ENCODE measurements at places on chromosomes 4 and X. TPM values are rescaled to one million over a fixed set of nuclear protein-coding genes. Genes with fewer than 3 reads are reported as not detected.

DNA sequence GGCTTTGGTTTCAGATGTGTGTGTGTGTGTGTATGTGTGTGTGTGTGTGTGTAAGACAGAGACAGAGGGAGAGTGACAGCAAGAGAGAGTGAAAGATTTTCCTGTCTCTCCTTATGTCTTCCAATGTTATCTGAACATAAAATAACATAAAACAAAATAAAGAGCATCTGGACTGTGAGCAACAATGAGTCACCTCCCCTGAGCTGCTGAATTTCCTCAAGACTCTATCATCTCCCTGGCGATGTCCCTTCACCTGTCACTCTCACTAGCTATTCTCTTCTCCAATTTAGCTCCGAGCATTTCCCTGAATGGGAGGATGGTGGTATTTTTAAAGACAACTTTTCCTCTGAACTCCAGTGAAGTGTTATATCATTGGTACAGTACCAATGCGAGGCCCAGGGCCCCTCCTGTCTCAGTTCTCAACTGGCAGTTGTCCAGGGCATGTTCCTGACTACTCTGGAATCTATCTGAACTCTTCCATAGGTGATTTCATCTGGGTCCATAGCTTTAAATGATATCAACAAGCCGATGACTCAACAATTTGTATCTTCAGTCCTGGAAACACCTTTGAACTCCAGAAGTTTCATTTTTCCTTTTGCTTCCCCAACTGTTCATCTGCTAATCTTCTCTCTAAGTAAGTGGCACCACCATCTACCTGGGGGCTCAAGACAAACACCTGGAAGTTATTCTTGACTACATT is 195.0 kb upstream of the CLNK start:
- no peak for DNase-seq

- DNase-seq, result no peak
Observed at GRCh38 chr4:152245680-152246079, 290.2 kb downstream of the FBXW7 start.

- peak; percentile 36 for DNase-seq
Observed at GRCh38 chr4:113908829-113909228, 70.6 kb downstream of the ARSJ start.

GRCh38 chr4:108453366-108453765 is 167.0 kb upstream of the RPL34 start:
- DNase-seq, result no peak

GRCh38 chr4:80197601-80198440 is 518 bp downstream of the PRDM8 start:
- no peak for DNase-seq

DNA sequence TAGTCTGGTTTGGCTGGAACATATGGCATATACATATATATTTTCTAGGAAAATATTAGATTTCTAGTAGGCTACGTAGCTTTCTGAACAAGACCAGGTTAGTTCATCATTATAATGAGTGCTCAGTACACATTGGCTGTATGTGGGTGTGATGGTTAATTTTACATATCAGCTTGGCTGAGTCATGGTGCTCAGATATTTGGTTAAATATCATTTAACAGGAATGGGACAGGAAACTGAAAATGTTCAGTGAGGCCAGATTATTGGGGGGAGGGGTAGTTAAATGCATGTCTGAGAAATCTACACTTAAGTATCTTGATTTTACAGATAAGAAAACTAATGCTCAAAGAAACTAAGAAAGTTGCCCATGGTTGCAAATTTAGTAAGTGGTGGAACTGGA is 160.1 kb downstream of the RBMX2 start:
- no peak for DNase-seq

- DNase-seq, result no peak
Observed at GRCh38 chr4:150581641-150582051, 305 bp upstream of the MAB21L2 start.

GRCh38 chr4:81667539-81667938 is 195.8 kb upstream of the RASGEF1B start:
- DNase-seq, result no peak

DNA sequence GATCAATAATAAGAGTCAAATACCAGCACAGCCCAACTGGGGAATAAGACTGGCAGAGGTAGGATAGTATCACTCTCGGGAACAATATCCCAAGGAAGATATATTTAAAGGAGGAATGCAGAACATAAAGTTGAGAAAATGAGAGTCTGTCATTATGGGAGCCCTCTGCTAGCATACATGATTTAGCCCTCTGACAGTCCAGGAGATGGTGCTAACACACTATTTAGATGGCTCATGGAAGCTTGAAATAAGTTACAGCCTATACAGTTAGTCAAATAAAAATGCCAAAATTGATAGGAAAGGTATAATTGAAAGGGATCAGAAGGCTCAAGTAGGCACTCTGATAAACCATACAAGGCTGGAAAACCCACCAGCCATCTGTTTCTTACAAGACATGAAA is 201.0 kb upstream of the NEIL3 start:
- no peak for DNase-seq

GRCh38 chr4:4247696-4248028 is 361 bp downstream of the TMEM128 start:
- DNase-seq, result no peak

GRCh38 chr4:16250661-16251365 is 24.5 kb upstream of the TAPT1 start:
- DNase-seq, result no peak

GRCh38 chr4:102533904-102534303 is 32.7 kb downstream of the NFKB1 start:
- no peak for DNase-seq

DNA sequence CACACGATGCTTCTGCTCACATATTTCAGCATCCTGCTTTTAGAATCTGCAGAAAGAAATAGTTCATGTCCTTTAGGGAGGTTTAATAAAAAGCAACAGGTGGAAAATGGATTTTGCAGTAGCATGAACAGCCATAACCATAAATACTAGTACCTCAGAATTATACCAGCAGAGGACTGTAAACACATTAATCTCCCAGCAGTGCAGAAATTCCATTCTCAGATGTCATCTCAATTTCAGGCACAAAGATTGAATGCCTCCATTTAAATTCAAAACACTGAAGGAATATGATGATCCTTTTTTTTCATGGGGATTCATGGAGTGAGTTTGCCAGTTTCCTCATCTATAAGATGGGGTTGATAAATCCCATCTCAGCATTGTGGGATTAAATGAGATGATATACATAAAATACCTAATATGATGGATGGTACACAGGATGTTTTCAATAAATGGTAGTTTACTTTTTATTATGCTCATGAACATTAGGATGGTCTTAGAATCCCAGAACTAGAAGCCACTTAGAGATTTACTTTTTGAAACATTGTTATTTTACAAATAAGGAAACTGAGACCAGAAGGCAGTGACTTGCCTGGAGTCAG is 566 bp upstream of the LIMCH1 start:
- DNase-seq, result no peak

- DNase-seq, result no peak
Observed at GRCh38 chr4:77845400-77845799, 17.2 kb upstream of the MRPL1 start.

DNA sequence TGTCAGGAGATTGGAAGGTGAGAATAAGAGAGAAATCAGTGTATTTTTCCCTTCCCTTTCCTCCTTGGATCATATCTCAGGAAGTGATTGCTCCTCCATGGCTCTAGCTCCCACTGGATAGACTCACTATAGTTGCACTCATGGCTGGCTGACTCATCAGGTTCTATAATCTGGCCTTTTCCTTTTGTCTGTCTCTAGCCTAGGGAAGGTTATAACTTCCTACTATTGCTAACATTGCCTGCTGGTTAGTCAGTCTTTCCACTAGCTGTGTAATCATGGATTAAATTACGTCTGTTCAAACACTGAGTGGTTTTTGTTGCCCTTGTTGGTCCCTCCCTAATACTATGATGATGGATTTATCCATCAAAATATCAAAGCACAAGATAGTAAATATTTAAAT is 195.5 kb upstream of the VEGFC start:
- no peak for DNase-seq

GRCh38 chrX:151359931-151360871 is 36.8 kb upstream of the VMA21 start:
- DNase-seq, result no peak

- DNase-seq, result no peak
Observed at GRCh38 chr4:53371049-53371448, 5.2 kb upstream of the SCFD2 start.

Gene NLGN4X
- total RNA-seq, result not detected

Gene CHIC1
- total RNA-seq, result 17.2 TPM

Gene ENAM
- total RNA-seq, result not detected

Gene IL13RA2
- not detected for total RNA-seq

Gene LYAR
- total RNA-seq, result 79.8 TPM

Gene IL3RA
- not detected for total RNA-seq

Gene FAM13A
- 9.6 TPM for total RNA-seq
